ENCODE measurements at places on chromosomes 6 and 20. TPM values are rescaled to one million over a fixed set of nuclear protein-coding genes. Genes with fewer than 3 reads are reported as not detected.

- DNase-seq: no peak
Measured at GRCh38 chr6:113594726-113595125, 262.4 kb upstream of the MARCKS start.

GRCh38 chr6:10655508-10656055, 38.8 kb downstream of the C6orf52 start:
- DNase-seq: no peak

DNA sequence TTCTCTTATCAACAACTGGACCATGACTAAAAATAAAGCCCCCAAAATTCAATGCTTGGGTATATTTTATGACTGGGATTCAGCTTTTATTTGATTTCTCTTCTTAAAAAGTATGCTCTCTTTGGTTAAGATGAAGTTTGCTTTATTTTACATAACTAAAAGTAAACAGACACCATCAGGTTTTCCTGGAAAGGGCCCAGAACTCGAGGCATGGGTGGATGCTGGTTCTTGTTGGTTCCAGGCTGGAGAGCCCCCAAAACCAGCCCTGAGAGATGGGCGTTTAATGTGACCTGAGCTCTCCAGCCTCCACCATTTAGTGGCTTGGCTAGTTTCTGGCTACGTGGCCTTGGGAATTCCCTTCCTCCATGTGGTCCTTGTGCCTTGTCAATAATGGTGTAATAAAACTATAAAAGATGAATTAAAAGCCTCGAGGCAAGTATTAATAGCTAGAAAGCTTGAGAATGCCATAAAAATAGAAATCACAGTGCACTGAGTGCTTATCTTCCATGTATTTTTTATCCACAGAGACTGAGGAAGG, 34.1 kb downstream of the BANF2 start:
- DNase-seq: no peak

DNA sequence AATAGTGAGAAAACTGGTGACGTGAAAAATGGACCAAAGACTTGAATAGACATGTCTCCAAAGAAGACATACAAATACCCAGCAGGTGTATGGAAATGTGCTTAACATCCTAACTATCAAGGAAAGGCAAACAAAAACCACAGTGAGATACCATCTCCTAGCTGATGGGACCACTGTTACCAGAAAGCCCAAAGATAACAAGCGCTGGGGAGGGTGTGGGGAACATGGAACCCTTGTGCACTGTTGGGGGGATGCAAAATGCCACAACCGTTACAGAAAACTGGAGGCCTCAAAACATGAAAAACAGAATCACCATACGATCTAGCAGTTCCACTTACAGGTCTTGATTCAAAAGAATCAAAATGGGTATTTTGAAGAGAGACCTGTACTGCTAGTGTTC, 19.8 kb upstream of the RBM38 start:
- no peak for DNase-seq

DNA sequence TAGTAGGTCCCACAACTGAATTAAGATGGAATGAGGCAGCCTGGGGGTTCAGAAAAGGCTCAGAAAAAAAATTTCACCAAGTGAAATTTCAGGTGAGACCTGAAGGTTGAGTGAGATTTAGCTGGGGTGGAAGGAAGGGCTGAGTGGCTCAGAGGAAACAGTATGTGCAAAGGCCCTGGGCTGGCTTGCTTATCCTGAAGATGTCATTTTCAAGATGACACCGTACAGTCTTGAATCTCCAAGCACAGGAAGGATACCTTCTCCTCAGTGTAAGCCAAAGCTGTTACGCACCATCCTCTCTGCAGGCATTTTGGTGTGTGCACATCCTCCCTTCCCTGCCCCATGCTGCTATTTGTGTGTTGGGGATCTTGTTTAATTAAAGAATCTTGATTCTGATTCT, 43.0 kb upstream of the RANBP9 start:
- no peak for DNase-seq

DNA sequence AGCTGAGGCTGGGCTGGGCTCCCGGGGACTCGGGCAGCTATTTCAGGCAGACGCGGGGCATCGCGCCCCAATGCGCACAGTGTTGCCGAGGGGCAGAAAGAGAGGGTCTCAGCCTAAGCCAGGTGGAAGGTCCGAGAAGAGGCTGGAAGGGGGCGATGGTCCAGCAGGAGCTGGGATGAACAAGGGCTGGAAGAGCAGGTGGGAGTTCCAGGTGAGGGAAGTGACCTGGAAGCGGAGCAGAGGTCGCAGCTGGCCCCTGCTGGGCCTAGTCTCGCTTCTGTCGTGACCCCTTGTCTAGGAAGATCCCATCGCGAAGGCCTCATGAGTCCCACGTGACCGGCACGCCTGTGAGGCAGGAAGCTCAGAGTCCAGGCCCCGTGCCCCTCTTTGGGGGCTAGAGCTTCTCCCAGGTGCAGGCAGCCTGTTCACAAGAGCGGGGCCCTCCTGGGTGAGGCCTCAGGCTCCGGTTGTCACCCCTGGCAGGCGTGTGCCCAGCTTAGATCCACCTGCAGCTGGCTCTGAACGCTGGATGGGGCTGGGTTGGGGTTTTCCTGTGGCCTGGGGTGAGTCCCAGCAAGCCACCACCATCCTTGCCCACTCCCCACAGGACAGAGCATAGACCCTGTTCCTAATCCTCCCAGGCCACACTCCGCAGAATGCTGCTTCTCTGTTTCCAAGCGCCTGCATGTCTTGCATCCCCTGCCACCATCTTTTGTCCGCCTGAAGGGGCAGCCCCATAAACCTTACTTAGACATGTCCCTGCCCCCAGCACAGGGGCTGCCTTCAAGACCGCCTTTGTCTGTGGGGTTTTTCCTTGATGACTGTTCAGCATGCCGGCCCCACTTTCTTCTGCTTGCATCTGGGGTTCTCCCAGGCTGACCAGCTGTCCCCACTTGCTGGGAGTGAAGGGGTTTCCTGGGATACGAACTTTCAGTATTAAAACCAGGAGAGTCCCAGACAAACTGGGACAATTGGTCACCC, 15.1 kb downstream of the SLC22A3 start:
- DNase-seq: no peak

DNA sequence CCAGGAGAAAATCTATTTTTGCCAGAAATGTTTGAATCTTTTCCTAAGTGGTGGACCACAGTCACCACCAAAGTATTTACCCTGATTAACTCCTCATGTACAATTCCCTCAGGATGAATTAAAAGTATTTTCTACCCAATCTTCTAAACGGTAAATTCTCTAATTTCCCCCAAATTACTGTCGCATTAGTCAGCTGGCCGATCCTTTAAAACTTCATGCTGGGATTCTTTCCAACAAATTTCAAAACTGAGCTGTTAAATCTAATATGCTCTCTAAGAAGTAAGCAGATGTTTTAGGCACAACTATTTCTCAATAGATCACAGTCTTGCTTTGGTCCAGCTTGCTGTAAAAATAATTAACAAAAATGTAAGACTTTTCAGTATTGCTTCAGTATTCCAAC, 447.2 kb downstream of the FRK start:
- peak; percentile 9 for DNase-seq

DNA sequence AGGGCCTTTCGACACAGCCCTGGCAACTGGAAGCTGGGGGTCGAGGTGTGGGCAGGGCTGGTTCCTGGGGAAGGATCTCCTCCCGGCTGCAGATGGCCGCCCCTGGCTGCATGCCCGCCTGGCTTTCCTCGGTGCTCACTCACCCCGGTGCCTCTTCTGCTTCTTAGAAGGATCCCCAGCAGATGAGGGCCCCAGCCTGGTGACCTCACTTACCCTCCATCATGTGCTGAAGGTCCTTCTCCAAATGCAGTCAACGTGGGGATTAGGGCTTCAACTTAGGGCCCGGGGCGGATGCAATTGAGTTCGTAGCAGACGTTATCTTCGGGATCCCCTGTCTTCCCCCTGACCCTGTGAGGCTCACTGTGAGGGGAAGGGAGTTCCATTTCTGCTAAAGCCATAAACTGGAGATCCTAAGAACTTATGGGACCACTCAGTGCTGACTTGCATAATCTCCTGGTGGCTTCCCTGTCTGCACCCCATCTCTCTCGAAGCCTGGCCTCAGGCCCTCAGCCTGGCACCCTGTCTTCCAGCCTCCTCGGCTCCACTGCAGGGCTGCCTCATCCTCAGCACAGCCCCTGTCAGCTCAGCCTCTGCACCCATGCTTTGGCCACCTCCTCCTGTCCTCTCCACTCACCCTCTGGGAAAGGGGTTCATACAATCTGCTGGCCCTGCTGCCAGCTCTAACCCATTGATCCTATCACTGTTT, 92.6 kb downstream of the THBS2 start:
- no peak for DNase-seq

DNA sequence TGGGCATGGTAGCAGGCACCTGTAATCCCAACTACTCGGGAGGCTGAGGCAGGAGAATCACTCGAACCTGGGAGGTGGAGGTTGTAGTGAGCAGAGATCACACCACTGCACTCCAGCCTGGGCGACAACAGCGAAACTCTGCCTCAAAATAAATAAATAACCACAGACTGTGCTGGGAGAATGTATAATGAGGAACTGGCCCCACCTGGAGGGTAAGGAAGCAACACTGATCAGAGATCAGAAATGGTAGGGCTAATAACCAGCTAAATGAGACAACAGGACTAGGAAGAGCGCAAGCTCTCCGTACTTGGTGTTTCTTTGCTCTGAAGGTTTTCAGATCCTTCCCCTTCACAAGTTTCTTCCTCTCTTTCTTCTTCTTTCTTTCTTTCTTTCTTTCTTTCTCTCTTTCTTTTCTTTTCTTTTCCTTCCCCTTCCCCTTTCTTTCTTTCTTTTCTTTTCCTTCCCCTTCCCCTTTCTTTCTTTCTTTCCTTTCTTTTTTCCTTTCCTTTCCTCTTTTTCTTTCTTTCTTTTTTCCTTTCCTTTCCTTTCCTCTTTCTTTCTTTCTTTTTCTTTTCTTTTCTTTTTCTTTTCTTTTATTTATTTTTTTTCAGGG, 14.6 kb downstream of the CCM2L start:
- DNase-seq: no peak

GRCh38 chr20:32062776-32063170, 10.7 kb downstream of the HCK start:
- no peak for DNase-seq

GRCh38 chr6:157312757-157313156, 10.6 kb downstream of the TMEM242 start:
- peak; percentile 34 for DNase-seq

The TSBP1 gene
- not detected for total RNA-seq
